NCI-H748 treated with DMSO at 0.1 percent for 48 hours (cell line): ENCODE measurements at places on chromosomes 4 and X.

DNA sequence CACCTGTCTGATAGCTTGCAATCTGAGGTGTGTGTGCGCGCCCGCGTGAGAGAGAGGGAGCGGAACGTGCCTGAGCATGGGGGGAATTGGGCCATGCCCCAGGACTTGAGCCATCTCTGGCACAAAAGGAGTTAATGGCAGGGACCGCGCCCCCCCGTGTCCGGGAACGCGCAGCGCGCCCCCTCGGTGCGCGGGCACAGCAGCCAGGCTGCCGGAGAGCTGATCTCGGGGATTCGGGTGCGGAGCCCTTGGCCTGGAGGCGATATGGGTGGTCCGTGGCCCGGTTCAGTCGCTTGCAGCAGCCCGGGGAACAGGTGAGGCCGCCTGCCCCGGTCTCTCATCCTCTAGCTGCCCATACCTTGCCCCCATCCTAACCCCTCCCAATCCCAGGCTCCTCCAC, at the start of gene NLGN3:
TSS of gene NLGN3 (plus strand) at position 191 of the 400 bp plus-strand sequence. CDS start 2,909 bp downstream, outside the sequence.
- no peak for DNase-seq

DNA sequence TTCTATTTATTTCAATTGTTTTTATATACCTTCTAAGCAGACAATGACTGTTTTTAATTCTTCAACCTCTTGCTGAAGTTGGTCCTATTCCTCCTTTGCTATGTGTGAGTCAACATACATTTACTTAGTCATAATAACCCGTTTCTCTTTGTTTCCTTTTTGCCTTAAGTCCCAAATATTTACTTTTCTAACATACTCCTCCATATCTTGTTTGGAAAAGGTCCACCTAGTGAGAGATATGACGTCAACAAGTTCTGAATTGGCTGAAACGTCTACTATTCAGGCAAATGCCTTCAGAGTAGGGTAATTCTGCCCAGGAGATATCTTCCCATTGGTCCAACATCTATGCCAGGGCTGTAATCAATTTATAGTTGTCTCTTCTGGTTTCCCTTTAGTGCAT, 179.3 kb upstream of the GEMIN8 start:
- DNase-seq: no peak

DNA sequence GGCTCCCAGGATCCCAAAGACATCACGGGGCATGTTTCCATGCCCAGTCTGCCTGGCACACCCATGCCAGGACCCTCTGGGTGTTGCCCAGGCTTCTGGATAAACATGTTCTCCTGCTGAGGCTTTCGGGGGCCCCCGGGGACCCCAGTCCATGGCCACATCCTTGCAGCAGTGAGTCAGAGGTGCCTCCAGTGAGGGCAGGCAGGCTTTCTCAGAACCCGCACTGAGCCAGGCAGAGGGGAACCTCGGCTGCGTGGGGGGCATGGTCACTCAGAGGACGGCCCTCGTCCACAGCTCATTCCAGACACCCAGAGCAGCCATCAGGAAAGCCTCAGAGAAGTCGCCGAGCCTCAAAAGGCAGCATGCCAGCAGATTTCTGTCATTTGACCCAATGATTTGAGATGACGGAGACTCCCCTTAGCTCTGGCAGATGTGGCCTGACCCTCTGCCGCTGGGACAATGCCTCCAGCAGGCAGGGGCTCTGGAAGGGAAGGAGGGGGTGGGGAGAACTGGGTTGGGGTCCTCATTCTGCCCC, 54.8 kb downstream of the PPP2R2C start:
- DNase-seq: no peak

- DNase-seq: no peak
Observed at GRCh38 chr4:163164591-163164990, 2.1 kb downstream of the NAF1 start.

- peak; percentile 74 for DNase-seq
Observed at GRCh38 chrX:100636321-100636991, at the start of gene TSPAN6. Gene TSPAN6, minus strand, starts transcription at chrX:100636806. Its CDS starts 112 bp downstream, at chrX:100636694.

DNA sequence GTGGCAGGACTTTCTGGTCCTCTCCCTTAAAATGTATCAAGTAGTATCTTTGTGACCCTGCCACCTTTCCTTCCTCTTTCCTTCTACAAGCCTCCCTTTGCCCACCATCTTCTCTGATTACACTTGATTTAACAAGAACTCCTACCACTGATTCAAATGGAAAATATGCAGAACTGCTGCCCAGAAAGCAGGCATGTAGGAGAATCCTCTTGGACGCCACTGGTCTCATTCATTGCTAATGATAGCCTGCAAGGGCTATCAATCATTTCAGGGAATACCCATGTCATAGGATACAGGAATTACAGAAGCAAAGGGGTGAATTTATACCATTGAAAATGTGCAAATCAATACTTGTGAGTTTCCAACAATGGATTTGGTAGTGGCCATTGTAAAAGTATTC, 294.6 kb upstream of the NRK start:
- no peak for DNase-seq

DNA sequence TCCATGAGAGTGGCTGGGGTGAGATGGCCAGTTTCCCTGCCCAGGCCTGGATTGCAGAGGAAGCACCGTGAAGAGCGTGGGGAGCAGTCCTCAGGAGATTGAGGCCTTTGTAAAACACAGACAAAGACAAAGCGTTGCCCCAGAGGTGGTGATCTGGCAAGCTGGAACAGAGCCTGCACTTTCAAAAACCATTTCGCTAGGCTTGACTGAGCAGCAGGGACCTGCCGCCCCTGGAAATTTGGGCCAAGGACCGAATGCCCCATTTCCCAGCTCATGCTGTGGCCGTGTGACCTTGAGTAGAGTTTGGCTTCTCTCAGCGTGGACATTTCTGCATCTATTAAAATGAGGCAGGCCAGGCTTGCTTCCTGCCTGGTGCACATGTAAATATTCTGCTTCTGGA, 381.4 kb downstream of the BCOR start:
- no peak for DNase-seq

GRCh38 chrX:44904542-44905115, 31.6 kb downstream of the KDM6A start:
- DNase-seq: no peak

DNA sequence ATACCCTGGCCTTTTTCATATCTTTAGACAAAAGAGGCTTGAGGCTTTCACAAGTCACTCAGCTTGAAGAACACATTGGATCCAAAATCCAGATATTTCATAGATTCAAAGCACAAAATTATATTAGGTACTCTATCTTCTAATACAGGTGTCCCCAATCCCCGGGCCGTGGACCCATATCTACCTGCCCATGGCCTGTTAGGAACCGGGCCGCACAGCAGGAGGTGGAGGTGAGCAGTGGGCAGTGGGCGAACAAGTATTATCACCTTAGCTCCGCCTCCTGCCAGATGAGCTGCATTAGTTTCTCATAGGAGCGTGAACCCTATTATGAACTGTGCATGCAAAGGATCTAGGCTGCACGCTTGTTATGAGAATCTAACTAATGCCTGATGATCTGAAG, 18.7 kb downstream of the YIPF7 start:
- no peak for DNase-seq

- DNase-seq: no peak
Observed at GRCh38 chr4:37689353-37690095, 3.3 kb upstream of the RELL1 start.

DNA sequence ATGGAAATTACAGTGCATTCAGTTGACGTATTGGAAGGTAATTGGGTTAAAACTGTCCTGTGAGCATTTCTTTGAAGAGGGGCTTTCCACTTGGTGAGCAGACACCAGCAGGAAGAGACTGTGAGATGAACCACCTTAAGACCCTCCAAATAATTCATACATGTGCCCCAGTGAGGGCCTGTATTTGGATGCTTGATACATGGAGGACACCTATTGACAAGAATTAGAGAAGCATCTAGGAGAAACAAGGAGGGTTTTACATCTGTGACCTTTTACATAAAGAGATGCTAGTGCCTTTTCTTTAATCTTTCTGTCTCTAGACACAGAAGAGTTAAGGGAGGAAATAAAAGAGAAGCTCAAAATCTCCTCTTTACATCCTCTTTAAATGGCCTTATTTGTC, 1115.3 kb upstream of the IGFBP7 start:
- no peak for DNase-seq

DNA sequence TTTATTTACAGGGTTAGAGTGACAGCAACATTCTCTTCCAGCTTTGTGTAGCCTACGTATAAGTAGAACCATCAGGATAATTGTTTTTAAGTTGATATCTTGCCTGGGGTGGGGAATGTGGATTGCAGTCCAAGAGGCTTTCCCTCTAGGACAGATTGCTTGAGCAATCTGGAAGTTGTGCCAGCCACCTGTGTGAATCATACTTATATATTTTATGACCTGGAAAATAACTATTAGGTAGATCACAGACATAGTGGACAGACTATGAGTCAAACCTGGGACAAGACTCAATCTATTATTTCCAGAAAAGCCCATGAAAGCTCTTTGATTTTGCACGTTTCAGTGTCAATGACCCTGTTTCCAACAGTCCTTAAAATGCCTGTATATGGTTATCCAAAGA, 98.9 kb downstream of the TLL1 start:
- DNase-seq: no peak

DNA sequence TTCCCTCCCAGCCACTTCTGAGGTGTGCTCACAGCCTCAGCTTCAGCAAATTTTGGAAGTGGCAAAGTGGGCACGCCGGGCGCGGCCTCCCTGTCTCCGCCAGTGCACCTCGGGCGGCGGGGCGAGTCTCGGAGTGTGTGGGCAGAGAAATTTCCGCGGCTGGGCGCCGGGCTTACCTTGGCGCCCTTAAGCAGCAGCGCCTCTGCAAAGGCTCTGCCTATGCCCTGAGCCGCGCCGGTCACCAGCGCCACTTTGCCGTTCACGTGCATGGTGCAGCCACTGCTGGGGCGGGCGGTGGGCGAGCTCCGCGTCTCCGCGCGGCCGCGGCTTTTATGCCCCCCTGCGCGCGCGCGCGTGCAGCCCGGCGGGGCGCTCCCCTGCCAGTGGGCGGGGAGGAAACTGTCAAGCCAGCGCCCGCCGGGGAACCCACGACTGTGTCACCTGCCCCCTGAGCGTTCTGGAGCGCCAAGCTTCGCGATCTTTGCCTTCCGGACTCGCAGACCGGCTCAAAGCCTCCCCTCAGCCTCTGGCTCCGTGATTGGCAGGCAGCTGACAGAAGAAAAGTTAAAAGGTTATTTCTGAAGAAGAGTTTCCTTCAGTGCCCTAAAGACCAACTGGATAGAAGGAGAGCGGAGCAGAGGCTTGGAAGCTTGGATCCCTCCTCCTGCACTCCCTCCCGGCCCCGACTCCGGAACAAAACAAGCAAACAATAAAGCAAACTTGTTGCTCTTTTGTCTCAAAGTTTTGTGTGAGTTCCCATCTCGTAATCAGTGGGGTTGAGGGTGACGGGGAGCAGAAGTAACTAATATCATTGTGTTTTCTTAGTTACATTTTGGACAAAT, at the start of gene HPGD:
TSS of gene HPGD (minus strand) at position 306 of the 842 bp plus-strand sequence. CDS start at position 269, 37 bp downstream.
- DNase-seq: peak; percentile 53

- no peak for DNase-seq
Observed at GRCh38 chr4:86633854-86634253, 39.7 kb downstream of the PTPN13 start.

DNA sequence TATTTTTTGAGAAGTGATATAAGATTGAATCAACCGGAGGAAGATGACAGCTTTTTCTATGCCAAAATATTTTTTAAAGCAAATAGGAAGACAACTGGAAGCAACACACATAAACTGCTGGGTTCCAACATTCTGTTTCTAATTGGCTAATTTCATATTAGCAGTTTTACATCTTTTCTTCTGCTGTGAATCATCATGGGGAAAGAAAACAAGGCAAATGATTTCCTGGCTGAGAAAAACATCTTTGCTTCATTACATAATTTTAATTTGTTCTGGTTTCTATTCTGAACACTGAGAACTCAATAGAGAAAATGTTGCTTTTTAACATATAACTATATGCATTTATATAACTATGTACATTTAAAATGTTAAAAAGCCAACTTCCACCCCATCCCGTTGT, 2518.5 kb downstream of the ARAP2 start:
- no peak for DNase-seq

DNA sequence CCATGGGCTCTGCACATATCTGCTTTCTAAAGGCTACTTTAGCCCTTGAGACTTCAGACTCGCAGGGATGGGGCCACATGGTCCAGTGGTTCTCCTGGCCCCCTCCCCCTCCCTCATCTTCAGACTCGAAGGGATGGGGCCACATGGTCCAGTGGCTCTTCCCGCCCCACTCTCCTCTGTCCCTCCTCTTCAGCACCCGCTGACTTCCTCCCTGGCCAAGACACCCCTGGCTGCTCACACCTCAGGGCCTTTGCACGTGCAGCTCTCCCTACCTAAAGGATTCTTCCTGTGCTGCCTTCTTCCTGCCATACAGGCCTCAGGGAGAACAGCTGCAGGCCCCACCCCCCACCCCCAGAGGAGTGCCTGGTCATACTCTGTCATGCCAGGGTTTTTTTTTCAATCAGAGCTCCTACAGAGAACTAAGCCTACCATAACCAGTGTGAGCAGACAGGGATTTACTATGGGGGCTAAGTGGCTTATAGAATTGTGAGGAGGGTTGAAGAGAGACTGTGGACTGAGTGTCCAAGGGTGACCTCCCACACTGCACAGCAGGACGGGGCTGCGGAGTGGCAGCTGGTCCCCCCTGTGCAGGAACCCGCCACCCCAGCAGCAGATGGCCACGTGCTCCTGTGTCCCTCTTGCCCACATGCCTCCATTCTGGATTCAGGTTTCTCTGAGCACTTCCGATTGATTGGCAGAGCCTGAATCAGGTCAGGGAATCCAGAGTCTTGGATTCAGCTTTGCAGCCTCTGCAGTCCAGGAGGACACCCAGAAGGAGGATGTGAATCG, 6.1 kb upstream of the SPON2 start:
- DNase-seq: no peak

GRCh38 chr4:791898-792625, 33.9 kb downstream of the CPLX1 start:
- DNase-seq: no peak

DNA sequence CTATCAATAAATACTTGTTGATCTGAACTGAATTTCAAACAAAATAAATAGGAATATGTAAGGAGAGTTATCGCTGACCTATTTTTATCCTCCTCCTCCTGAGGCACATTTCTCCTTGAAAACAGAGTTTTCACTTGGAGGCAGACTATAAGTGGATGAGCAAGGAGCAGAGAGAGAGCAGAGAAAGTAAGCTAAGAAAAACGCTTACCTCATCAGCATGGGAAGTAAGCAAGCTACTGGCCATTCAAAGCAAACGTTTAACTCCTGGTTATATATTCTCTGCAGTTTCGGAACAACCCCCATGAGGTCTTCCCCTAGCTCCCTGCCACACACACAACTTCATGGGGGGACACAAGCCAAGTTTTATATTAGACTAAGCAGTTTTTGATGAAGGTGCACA, 13.2 kb downstream of the ZDHHC9 start:
- DNase-seq: no peak

DNA sequence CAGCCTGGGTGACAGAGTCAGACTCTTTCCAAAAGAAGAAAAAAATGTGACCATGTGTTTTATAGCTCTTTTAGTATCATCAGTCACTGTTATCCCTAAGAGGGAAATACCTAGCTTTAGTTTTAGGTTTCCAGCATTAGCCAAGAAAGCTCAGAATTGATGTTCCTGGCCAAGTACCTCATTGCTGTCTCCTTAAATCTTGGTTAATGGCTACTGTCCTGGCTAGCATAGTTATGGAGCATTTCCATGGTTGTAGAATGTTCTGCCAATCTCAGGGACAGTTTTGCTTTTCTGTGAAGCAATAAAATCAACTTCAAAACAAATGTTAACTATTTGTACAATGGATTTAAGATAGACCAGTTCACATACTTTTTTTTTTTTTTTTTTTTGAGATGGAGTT, 74.4 kb downstream of the HTT start:
- DNase-seq: no peak
